Activated T-helper 1 cell treated with anti-CD3 and anti-CD28 coated beads, Interleukin-2, amount 50 U/mL, for 16 hours (primary cell): ENCODE measurements at places on chromosomes 7 and 10.

GRCh38 chr7:112021379-112022044, 184.7 kb downstream of the DOCK4 start:
- DNase-seq: no peak

DNA sequence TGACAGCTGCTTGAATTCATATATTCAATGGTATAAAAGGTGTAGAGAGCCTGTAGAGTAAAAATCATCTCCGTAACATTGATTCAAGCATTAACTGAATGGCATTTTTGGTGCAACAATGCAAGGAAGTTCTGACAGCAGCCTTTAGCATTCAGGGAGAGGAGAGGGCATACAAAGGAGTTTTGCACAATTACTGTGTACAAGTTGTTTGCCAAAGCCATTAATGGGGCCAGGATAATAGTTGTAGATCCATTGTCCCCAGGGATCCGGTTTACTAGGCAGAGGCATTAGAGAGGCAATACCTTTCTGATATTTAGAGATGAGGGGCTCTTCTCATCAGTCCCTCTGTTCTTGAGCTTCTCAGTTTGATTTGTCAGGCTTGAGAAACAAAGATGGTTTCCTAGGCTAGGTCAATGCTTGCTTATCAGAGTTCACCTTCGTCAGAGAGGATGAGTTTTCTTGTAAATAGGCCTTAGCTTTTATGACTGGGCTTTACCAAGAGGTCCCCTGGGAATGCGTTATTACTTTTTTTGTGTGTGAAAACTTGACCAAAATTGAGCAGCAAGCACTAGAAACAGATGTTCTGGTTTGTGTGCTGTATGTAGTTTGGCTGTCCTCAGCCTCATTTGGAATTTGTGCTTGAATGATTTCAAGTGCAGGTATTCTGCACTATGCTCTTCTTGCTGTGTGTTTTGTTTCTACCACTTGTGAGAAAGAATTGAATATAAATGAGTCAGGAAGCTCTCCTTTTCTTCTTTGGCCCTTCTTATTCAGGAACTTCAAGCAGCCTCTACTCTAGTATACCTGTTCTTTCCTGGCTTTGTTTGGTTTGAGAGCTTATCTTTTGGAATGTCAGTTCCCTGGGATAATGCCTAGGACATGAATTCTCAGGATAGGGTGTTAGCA, 32.0 kb downstream of the SND1 start:
- DNase-seq: no peak

GRCh38 chr10:79246606-79247275, 100.5 kb upstream of the PPIF start:
- DNase-seq: no peak

DNA sequence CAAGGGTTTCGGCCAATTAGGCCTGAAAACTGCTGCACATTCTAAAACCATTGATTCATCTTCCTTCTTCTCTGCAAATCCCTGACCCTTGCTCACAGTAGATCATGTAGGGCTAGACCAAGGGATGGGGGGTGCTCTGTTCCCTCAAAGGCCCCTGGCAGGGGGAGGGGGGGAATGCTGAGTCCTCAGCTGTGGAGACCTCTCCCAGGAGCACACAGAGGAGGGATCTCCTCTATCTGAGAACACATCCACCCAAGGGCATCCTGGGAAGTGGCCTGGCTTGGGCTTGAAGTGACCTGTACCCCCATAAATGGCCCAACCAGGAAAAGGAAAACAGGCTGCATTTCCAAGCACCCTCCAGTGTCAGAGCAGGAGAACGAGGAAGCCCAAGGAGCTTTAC, 1.0 kb upstream of the CDHR1 start:
- DNase-seq: no peak

GRCh38 chr10:65348637-65349036, 1577.2 kb upstream of the LRRTM3 start:
- DNase-seq: no peak

DNA sequence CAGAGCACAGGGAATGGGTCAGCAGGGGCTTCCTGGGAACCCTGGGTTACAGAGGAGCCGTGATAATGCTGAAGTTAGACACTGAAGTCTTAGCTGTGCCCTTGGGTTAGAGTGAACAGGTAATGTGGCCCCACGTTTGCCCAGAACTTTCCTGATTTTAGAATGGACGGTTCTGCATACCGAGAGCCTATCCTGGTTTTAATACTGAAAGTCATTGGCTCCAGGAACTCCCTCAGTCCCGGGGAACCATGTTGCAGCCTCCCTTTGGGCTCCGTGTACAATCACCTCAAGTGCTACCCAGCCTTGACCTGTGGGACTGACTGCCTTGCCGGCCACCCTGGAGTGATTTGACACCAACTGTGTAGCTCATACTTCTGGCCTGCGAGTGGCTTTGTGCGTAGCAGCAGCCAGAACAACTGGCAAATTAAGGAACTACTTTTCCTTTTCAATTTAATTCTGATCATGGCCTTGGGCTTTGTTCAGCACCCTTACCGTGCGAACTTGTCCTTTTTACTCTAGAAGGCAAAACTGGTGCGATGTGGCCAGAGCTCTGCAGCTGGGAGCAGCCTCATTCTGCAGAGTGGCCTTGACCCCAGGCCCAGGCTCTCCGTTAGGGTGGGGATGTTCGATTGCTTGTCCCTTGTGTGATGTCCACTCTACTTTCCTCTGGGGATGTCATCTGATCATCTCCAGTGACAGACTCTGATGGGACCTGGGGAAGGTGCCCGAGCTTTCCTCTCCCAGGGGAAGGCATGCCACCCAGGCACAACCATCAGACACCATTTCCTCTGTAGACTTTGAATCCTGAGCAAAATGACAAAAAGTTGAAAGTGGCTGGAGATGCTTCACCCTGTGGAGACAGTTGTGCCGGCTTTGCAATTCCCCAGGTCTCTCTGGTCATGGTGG, 265.9 kb downstream of the GLRX3 start:
- DNase-seq: no peak

- DNase-seq: no peak
These were observed 75.2 kb downstream of the DIP2C start for GRCh38 chr10:614139-614711.

DNA sequence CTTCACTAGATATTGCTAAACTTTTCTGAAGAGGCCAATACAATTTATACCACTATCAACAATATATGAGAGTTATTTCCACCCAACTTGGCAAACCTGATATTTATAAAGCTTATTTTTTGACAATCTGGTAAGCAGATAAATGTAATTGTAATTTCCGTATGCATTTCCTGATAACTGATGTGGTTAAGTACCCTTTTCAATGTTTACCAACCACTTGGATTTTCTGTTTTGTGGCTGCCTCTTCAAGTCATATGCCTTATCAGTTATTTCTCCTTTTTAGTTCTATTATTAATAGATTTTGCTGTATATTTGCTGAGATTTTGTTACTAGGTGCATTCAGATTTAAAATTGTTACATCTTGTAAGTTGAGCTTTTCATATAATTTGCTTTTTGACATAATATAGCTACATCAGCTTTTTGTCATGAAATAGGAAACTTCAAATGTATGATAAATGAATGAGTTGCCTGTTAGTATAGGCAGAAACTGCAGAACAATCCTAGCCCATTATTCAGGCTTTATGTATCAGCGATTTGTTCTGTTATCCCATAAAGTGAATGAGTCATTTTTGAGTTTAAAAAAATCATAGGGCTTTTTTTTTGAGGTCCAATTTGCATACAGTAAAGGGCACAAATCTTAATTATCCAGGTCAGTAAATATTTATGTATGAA, 11.5 kb downstream of the SGPL1 start:
- no peak for DNase-seq

DNA sequence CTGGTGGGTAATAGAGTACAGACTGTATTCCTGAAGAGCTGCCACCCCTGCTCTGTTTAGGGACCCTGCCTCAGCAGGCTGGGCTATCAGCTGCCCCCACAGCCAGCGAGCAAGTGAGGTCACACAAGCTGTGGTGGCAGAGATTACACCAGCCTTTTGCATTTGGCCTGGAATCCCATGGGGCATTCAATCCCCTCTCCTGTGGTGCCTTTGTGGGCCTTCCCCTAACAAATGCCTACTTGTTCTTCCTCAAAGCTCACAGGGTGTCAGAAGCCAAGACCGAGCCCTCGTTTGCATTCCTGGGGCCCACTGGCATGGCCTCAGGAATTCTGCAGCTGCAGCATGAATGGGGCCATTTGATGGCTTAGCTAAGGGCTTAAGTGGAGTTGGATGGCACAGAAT, 212.7 kb upstream of the PHYHIPL start:
- no peak for DNase-seq

- no peak for DNase-seq
These were observed 265.4 kb downstream of the SKIDA1 start for GRCh38 chr10:21260066-21260465.

GRCh38 chr7:120924837-120925236, 25.7 kb upstream of the ING3 start:
- no peak for DNase-seq

DNA sequence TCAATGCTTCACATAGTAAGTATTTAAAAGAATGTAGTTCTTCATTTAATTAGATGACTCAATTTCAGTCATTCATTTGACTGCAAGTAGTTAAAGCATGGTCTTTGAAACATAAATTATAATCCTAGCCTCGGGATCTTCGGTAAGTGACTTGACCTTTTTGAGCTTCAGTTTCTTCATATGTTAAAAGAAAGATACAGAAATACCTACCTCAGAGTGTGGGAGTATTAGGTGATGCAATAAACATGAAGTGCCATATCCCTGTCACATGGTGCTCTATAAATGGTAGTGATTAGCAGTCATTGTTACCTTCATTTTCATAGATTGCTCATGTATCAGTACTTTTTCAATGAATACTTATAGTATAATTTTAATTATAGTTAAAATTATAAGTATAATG, 31.2 kb upstream of the UMAD1 start:
- no peak for DNase-seq

GRCh38 chr10:105358911-105359310, 717.8 kb downstream of the SORCS3 start:
- no peak for DNase-seq

- no peak for DNase-seq
These were observed 182.7 kb upstream of the MKLN1 start for GRCh38 chr7:131145026-131145425.

DNA sequence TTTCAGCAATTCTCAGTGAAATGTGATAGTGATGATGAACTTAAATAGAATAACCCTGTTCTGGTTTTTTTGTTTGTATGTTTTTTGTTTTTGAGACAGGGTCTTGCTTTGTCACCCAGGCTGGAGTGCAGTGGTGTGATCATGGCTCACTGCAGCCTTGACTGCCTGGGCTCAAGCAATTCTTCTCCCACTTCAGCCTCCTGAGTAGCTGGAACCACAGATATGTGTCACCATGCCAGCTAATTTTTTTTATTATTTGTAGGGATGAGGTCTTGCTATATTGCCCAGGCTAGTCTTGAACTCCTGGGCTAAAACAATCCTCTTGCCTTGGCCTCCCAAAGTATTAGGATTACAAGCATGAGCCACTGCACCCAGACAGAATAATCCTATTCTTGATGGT, 14.3 kb upstream of the COL17A1 start:
- DNase-seq: no peak

GRCh38 chr10:103123282-103124024, 69.6 kb downstream of the NT5C2 start:
- no peak for DNase-seq

- no peak for DNase-seq
These were observed 88.5 kb downstream of the CCNY start for GRCh38 chr10:35424680-35425285.

DNA sequence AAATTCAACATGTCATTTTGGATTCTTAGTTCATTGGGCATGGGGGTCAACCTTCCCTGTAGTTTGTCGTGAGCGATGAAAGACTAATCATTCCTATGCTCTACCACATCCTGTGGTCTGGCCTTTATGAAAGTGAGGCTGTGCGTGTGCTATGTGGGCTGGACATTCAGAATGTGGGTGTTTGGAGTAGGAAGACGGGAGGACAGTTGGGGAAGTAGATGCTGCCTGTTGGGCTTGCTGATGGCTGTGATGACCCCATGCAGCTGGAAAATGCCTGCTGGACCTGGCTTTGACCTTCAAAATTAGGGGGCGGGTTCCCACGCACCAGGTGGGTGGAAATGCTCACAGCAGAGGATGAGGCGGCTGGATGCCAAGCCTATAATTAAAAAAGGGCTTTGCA, 90.9 kb upstream of the MKI67 start:
- no peak for DNase-seq

DNA sequence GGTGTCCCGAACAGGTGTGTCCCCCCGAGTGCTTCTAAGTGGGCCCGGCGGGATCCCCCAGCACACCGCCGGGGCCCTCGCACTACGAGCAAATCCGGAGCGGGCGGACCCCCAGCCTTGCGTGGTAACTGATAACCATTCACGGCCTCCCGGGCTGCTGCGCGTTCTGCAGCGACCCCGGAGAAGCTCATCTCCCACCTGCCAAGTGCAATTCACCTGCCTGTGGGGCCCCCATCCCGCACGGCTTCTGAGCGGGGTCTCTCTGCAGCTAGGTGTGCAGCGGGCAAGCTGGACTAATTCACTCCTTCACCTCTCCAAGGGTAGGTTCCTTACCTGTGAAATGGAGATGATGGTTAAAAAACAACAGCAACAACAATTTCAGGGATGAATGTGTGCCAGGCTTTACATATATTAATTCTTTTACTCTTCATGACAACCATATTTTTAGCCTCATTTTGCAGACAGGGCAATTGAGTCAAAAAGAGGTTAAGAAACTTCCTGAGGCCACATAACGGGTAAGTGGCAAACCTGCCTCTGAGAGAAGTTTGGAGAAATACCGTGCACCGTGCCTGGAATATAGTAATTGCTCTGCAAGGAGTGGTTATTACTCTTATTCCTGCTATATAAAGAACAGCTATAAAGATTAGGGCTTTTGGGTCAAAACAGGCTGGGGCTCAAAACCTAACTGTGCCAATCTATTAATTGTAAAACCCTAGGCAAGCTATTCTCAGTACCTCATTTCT, 652 bp upstream of the PODXL start:
- DNase-seq: no peak

- DNase-seq: no peak
These were observed 148.0 kb downstream of the RNF216 start for GRCh38 chr7:5633161-5634106.

DNA sequence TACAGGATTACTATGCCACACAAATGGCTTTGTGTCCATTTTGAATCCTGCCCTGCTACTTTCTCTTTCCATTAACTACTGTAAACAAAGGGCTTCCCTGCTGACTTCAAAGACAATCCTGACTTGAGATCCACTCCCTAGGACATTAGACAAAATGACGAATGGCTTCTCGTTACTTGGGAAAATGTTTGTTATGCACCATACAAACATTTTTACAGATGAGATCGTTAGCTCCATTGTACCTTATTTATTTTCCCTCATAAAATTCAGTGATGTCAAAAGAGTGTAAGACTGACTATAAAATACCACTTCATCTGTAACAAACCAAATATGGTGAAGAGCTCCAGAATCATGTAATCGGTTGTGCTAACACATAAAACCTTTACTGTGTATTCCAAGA, 121.8 kb downstream of the CD36 start:
- DNase-seq: no peak

- no peak for DNase-seq
These were observed 42.4 kb upstream of the TOMM7 start for GRCh38 chr7:22864855-22865601.

DNA sequence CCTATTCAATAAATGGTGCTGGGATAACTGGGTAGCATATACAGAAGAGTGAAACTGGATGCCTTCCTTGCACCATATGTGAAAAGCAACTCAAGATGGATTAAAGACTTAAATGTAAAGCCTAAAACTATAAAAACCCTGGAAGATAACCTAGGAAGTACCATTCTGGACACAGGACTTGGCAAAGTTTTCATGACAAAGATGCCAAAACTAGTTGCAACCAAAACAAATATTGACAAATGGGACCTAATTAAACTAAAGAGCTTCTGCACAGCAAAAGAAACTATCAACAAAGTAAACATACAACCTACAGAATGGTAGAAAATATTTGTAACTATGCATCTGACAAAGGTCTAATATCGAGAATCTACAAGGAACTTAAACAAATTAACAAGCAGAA, 129.1 kb upstream of the CTBP2 start:
- no peak for DNase-seq
